ENCODE measurements at places on chromosomes 7 and 10.

DNA sequence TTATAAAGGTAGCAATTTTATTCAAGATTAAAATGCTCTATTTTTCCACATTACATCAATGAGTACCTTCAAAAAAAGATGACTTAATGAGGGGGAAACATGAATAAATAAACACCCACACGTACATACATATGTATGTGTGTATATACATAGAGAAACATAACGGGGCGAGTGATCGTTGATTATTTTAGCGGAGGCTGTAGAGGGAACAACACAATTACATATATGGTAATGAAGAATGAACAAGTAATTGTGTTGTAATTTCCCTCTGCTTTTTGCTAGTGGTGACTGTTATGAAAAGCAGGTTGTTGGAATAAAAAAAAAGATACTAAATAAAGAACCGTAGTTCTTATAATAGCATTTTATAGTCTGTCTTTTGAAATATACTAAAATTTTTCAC lies 63.2 kb downstream of the CACNB2 start:
- H3K36me3 ChIP-seq: no peaks in the 10 kb centered on the region
- no peak overlapping the region for H3K27ac ChIP-seq
- H3K4me3 ChIP-seq: no peak overlapping the region
- DNase-seq: no peak
- H3K27me3 ChIP-seq: no peaks in the 10 kb centered on the region

GRCh38 chr7:3289996-3290395 lies 11.1 kb upstream of the SDK1 start:
- H3K27me3 ChIP-seq: peaks cover 11% of the 10 kb centered on the region
- H3K27ac ChIP-seq: no peak overlapping the region
- no peaks in the 10 kb centered on the region for H3K36me3 ChIP-seq

GRCh38 chr10:123044391-123044790 lies 35.6 kb downstream of the ACADSB start:
- no peak overlapping the region for H3K4me3 ChIP-seq
- H3K4me1 ChIP-seq: no peaks in the 10 kb centered on the region
- H3K27me3 ChIP-seq: no peaks in the 10 kb centered on the region
- H3K36me3 ChIP-seq: peaks cover 53% of the 10 kb centered on the region

DNA sequence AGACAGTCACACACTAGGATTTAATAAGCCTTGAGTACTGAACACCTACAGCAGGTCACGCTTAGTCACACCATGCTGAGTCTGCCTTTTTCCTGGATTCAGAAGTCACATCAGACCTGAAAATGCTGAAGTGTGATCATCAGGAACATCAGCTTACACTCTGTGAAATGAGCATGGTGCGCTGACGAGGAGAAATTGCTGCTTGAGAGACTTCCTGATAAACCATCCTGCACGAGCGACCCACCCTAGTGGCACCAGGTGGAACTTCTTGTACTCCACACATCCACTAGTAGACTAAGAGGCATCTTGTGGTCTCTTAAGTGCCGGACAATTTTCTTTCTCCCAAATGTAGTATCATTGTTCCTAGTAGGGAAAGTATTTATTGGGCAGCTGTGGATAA lies 51.8 kb upstream of the MRLN start:
- H3K27ac ChIP-seq: no peak overlapping the region
- H3K4me1 ChIP-seq: no peaks in the 10 kb centered on the region
- peaks cover 76% of the 10 kb centered on the region for H3K36me3 ChIP-seq
- H3K4me3 ChIP-seq: no peak overlapping the region

- no peaks in the 10 kb centered on the region for H3K36me3 ChIP-seq
- no peaks in the 10 kb centered on the region for H3K4me1 ChIP-seq
- peak overlapping the region; percentile 37 for H3K27ac ChIP-seq
- peak; percentile 59 for DNase-seq
- H3K27me3 ChIP-seq: peaks cover 10% of the 10 kb centered on the region
Observed at GRCh38 chr7:85185424-85186082, 1.3 kb downstream of the SEMA3D start.

GRCh38 chr10:43820663-43821062 lies 172.0 kb upstream of the ZNF32 start:
- H3K27me3 ChIP-seq: no peaks in the 10 kb centered on the region
- no peak overlapping the region for H3K27ac ChIP-seq
- DNase-seq: no peak
- H3K4me3 ChIP-seq: no peak overlapping the region
- no peaks in the 10 kb centered on the region for H3K36me3 ChIP-seq

DNA sequence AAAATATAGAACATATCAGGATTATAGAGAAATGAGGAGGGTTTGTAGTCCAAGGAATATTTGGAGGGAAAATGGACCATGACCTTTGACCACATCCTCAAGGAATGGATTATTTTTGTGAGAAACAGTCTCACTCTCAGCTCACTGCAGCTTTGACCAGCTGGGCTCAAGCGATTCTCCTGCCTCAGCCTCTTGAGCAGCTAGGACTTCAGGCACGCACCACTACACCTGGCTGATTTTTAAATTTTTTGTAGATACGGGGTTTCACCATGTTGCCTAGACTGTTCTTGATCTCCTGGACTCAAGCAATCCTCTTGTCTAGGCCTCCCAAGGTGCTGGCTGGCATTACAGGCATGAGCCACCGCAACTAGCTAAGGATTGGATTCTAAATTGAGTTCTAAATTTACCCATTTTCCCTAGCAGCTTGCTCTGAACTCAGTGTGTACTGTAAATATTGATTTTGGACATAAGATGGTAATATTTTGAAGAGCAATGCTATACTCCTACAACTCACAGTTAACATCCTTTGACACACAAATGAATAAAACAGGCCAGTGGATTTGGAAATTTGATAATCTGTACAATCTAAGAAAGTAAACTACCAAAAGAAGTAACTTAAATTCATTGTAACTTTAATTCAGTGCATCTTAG lies 73.8 kb downstream of the TET1 start:
- DNase-seq: no peak
- H3K4me3 ChIP-seq: no peak overlapping the region
- H3K36me3 ChIP-seq: no peaks in the 10 kb centered on the region
- H3K27me3 ChIP-seq: no peaks in the 10 kb centered on the region

GRCh38 chr10:62491597-62491996 lies 117.4 kb downstream of the ZNF365 start:
- H3K27me3 ChIP-seq: no peaks in the 10 kb centered on the region
- peaks cover 7% of the 10 kb centered on the region for H3K4me1 ChIP-seq
- no peak for DNase-seq
- no peak overlapping the region for H3K27ac ChIP-seq

GRCh38 chr10:84429926-84430520 lies 101.6 kb downstream of the CCSER2 start:
- H3K36me3 ChIP-seq: peaks cover 5% of the 10 kb centered on the region
- H3K27ac ChIP-seq: no peak overlapping the region
- no peak overlapping the region for H3K4me3 ChIP-seq
- H3K27me3 ChIP-seq: no peaks in the 10 kb centered on the region
